Smooth muscle cell of the umbilical artery (primary cell): ENCODE measurements at places on chromosomes 4 and X. TPM values are rescaled to one million over a fixed set of nuclear protein-coding genes. Genes with fewer than 3 reads are reported as not detected.

Gene CLDN34
- not detected in 2 replicates for total RNA-seq

Gene SEC31A
- total RNA-seq = 436 and 544 TPM in 2 replicates

Gene FAM241A
- total RNA-seq = 0.59 and 0.65 TPM in 2 replicates

Gene SMIM31
- not detected in 2 replicates for total RNA-seq

Gene ADAM29
- not detected in 2 replicates for total RNA-seq

Gene ASB11
- not detected in 2 replicates for total RNA-seq

Gene PLP1
- total RNA-seq = not detected in 2 replicates

Gene SMIM10L2A
- total RNA-seq = 0.18 and 0.59 TPM in 2 replicates

Gene RHOXF1
- total RNA-seq = not detected in 2 replicates

Gene MAGEH1
- total RNA-seq = 23.8 and 53.2 TPM in 2 replicates

Gene GNRHR
- total RNA-seq = not detected in 2 replicates

Gene DCAF12L2
- total RNA-seq = 0.05 TPM in 1 of 2 replicates, not detected in the other

Gene NFKB1
- total RNA-seq = 40.7 and 57.9 TPM in 2 replicates

Gene FDCSP
- 0.59 TPM in 1 of 2 replicates, not detected in the other for total RNA-seq

Gene TMEM35A
- total RNA-seq = 4.2 and 10.1 TPM in 2 replicates

Gene IL3RA
- total RNA-seq = not detected in 2 replicates

Gene TSPAN6
- 36.6 and 84.3 TPM in 2 replicates for total RNA-seq

Gene SNX12
- 63.2 and 71.5 TPM in 2 replicates for total RNA-seq

Gene MAGEA2
- not detected in 2 replicates for total RNA-seq

Gene MAGEA9B
- not detected in 2 replicates for total RNA-seq

Gene SLC6A8
- total RNA-seq = 19.3 and 22.3 TPM in 2 replicates

Gene PLA2G12A
- total RNA-seq = 15.4 and 18.3 TPM in 2 replicates

Gene FRAS1
- total RNA-seq = 3.9 and 5.3 TPM in 2 replicates

Gene TMPRSS11B
- not detected in 2 replicates for total RNA-seq

Gene DOK7
- total RNA-seq = 0.32 TPM in 1 of 2 replicates, not detected in the other

Gene PDLIM3
- total RNA-seq = 135 and 158 TPM in 2 replicates
